ENCODE measurements at places on chromosomes 7 and 10.

- DNase-seq = no peak
These were observed 345.6 kb upstream of the NRP1 start for GRCh38 chr10:33680036-33680435.

GRCh38 chr10:43790147-43790546, 141.5 kb upstream of the ZNF32 start:
- no peak for DNase-seq

GRCh38 chr10:21520509-21520908, 5.0 kb downstream of the SKIDA1 start:
- no peak for DNase-seq

- DNase-seq = no peak
These were observed 6.0 kb upstream of the SLC29A3 start for GRCh38 chr10:71312811-71313789.

- no peak for DNase-seq
These were observed 109.1 kb upstream of the TNRC18 start for GRCh38 chr7:5532536-5533335.

- DNase-seq = no peak
These were observed 12.7 kb downstream of the HK1 start for GRCh38 chr10:69290993-69291392.

DNA sequence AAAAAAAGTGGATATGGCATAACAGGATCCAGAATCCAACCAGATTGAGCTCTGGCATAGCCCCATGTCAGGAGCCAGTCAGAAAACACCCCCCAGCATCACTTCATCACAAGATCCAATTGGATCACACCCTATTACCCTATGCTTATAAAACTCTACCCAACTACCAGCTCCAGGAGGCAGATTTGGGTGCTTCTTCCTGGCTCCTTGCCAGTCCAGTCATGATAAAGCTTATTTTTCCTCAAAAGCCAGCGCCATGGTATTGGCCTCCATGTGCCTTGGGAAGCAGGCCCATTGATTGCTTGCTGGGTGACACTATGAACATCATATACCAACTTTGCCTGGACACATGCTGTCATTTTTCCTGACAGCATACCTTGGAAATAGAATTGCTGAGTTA, 281.4 kb upstream of the MKLN1 start:
- DNase-seq = peak; percentile 26

DNA sequence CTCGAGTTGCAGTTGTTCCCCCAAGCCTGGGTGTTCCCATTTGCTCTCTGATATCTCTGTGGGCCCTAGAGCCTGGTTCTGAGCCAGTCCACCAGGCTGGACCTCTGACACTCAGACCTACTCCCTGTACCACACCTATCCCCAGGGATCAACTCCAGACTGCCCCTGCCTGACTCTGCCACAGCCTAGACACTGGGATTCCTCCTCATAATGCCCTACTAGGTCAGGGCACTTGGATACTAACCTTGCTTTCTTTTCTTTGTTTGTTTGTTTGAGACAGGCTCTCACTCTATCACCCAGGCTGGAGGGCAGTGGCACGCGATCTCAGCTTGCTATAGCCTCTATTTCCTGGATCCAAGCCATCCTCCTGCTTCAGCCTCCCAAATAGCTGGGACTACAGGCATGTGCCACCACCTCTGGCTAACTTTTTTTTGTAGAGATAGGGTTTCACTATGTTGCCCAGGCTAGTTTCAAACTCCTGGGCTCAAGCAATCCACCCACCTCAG, 30.8 kb upstream of the PDCD4 start:
- no peak for DNase-seq

DNA sequence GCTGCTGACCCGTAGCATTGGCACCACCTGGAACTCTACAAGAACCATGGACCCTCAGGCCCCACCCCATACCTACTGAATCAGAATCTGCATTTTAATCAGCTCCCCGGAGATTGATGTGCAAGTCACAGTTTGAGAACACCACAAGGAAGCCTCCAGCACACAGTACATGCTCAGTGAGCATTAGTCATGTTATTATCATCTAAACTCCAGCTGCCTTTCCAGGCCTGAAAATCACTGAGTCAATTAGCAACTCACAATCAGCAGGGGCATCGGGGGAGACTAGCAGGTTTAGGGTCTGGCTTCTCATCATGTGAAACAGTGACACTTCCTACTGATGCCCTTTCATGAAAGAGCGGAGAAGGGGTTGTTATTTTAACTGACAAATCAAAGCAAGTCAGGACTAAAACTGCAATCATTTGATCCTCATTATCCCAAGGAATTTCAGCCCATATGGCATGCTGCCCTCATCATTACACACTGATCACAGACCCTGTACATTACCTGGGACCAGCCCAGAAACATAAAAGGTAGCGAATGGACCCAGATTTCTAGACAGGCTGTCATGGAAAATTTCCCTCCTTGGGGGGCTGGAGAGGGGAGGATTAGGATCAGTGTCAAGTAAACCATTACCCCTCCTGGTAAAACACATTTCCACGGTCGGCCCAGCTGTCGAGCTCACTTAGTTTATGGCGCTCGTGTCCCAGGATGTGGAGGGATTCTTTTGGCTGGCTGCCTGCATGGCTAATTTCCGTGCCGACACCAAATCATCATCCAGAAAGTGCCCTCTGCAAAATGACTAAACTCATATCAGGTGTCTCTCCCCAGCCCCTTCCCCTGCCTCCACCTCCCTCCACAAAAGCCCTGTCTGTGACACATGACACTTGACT, 122.8 kb downstream of the PRLHR start:
- no peak for DNase-seq

GRCh38 chr7:74181821-74182220, 7.7 kb downstream of the EIF4H start:
- DNase-seq = no peak

DNA sequence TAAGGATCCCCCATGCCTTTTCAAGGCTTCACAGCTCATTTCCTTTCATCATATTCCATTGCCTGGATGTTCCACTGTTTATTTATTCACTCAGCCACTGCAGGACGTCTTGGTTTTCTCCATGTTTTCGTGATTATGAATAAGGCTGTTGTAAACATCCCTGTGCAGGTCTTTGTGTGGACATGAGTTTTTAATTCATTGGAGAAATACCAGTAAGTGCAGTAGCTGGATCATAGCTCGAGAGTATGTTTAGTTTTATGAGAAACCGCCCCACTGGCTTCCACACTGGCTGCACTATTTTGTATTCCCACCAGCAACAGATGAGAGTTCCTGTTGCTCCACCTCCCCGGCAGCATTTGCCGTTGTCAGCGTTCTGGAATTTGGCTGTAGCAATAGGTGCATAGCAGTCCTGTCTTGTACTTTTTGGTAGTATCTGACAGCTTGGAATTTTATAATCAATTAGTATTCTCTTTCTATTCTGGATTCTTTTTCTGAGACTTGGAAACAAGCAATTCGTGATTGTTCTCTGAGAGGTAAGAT, 269.9 kb upstream of the PITRM1 start:
- DNase-seq = no peak

DNA sequence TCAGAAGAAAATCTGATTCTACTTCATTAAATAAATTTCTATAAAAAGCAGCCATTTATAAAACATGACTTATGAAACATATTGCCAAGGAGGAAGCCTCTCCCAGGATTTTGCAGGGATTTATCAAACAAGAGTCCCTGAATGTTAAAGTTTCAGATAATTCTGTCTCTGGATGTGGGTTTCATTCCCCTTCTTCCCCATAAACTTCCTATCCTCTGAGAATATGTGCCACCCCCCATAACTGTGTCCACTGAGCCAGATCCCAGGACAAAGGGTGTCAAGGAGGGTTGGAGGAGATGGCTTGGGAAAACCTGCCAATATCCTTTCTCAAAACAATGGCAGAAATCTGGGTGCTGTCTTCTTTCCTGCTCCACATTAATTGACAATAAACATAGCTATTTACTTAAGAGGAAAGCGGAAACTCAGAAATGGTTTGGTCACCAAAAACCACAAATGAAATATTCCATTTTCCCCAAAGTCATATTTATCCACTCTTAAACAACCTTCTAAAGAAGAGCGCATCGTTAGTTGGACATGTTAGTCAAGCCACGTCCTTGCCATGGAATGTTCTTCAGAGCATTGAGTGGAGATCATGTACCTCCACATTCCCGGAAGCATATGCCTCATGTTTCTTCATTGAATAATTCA, 54.3 kb upstream of the AKR1E2 start:
- DNase-seq = no peak

GRCh38 chr10:113061054-113061430, 111.0 kb downstream of the TCF7L2 start:
- DNase-seq = no peak

- DNase-seq = no peak
These were observed 19.1 kb downstream of the A1CF start for GRCh38 chr10:50866317-50866716.

DNA sequence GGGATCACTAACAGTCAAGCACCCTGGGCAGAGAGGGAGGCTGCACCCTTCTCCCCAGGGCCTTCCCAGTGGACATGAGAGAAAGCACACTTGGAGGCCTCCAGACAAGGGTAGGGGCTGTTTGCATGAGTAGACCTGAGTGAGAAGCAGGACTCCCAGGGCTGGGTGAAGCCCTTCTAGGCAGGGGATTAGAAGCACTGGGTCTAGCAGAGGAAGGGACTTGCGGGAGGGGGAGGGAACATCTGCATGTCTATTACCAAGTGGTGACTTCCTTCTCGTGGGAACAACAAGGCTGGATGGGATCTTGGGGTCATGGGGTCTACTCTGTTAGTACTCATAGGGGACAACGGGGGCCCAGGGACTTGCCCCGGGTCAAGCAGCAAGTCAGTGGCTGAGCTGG, 67.8 kb downstream of the EMX2 start:
- DNase-seq = no peak

DNA sequence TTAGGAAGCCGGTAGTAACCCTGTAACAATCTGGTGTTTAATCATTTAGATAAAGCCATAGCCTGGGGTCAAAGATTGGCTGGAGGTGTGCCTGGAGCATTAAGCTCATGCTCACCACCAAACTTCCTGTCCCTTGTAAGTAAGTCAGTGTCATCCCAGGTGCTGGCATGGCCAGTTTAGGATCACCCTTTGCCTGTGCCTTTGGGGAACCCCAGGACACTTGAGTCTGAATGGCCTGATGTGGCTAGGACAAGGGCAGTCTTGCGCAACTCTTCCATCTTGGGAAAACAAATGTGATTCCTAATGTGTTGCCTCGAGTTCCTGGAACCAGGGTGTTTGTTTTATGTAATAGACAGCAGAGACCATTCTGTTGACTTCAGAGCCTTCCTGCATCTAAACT, 154.8 kb downstream of the GRK5 start:
- no peak for DNase-seq

DNA sequence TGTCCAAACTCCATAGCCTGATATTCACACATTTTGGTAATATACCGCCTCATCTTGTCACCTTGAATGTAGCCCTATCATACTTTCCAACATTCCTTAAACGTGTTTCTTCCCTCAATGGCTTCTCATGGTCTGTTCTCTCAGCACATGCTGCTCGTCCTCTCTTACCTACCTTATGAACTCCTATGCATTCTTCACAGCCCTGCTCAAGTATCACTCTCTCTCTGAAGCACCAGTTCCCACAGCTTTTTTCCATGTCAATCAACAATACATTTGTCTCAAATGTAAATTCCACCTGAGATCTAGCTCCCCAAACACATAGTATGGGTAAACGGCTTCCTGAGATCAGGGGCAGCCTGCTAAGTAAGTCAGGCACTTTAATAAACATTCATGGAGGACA, 85.2 kb upstream of the ZMIZ1 start:
- no peak for DNase-seq

DNA sequence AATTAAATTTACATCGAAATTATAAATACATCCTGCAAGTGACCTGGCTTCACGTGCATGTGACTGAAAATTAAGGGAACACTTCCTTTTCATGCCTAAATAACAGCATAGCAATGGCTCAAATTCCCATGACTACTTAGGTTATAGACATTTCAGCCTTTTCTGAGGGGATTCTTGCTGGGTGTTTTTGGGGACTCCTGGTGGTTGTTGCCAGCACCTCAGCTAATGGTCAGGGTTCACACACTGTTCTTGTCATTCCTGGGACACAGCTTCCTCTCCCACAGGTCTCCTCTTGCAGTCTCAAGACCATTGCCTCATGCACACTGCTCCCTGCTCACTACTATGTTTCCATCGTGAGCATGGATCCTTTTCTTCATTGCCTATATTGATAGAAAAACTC, 148.9 kb upstream of the GLI3 start:
- DNase-seq = no peak

DNA sequence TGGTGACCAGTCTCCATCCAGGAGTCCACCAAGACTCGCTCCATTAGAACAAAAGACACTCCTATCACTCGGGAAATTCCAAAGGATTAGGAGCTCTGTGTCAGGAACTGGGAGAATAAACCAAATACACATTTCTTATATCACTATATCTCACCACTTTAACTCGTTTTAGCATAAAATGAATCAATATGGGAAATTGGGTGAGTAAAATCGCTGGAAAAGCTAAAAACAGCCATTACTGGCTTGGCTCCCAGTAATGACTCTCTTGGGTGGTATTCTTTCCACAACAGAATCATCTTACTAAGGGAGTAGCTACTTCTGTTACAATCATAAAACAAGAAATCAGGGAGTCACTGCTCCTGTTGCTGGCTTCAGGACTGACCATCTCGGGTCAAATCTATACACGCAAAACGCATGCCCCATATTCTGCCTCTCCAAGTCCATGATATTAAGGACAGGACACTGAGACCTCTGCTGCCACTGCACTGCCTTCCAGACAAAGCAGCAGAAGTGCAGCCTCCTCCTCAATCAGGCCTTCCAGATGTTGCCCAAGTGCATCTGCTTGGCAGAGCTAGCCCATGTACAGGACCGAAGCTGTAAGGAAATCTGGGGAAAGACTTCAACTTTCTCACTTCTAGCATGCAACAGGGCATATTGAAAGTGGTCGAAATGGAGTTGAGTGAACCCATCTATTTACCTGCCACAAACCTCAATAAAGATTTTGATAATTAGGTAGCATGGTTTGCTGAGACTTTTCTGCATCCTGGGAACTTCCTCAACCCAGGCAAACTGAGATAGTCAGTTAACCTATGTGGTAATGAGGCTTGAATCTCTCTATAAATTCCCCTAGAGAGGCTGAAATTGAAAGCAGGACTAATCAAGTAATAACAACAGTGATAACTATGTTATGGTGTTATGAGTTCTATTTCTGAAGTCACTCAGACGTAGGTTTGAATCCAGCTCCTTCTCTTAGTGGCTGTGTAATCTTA, 14.4 kb upstream of the PANK1 start:
- DNase-seq = no peak

GRCh38 chr7:140605337-140605736, 35.3 kb downstream of the DENND2A start:
- no peak for DNase-seq

DNA sequence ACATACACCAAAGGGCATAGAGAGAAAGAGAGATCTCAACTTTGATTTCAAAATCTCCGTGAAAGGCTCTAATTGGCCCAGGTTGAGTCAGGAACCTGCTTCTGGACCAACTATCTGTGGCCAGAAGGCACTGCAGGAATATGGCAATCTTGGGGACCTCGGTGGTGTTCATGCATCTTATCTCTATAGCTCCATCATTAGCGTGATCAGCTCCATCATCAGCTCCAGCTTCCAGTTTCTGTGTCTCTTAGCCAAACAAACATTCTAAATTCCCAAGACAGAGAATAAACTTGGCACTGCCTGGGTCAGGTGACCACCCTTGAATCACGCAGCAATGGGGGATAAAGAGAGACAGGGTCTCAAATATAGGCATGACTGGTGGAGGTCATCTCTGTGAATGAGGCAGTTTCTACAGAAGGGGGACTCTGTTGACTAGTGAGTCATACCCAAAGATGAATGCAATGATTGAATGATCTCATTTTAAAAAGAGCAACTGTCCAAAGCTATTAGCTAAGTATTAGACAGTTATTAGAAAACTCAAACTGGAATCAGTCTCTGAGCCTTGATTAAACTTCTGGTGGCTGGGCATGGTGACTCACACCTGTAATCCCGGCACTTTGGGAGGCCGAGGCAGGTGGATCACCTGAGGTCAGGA, 5.4 kb upstream of the NRF1 start:
- no peak for DNase-seq

Data from hematopoietic multipotent progenitor cell treated with erythropoietin and hydrocortisone succinate and interleukin-3 and kit ligand, for 15 days (in vitro differentiated cells).